ENCODE measurements at places on chromosomes 2 and 18.

GRCh38 chr18:1094409-1094808 lies 189.7 kb downstream of the ADCYAP1 start:
- peak; percentile 45 for DNase-seq

- no peak for DNase-seq
Measured at GRCh38 chr18:55343396-55344073, 244.5 kb downstream of the TCF4 start.

DNA sequence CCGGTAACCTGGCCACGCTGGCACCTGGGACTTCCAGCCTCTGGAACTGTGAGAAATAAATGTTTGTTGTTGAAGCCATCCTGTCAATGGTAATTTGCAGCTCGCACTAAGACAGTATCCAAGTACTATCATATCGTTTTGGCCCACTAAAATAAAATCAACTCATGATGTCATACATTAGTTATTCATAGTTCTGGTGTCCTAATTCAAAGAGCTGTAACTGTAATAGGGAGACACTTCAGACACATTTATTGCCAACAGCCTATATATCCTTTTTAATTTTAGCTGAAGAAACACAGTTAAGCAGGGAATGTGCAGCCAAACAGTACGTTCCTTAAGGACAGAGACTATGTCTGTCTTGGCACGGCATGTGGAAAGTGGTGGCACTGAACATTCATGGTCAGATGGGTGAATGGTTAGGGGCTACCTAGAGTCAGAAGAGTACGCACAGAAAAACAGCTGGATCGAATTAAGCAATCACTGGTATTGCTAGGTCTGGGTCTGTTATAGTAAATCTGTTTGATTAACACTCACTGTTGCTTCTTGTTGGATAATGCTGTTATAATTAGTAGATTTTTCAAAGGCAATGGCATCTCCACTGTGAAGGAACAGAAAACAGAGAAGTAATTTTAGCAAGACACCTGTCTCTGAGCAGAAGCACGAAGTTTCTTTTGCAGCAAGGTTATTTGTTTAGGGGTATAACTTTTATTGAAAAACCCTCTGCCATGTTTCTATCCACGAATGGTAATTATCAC lies 41.3 kb upstream of the CREG2 start:
- no peak for DNase-seq

DNA sequence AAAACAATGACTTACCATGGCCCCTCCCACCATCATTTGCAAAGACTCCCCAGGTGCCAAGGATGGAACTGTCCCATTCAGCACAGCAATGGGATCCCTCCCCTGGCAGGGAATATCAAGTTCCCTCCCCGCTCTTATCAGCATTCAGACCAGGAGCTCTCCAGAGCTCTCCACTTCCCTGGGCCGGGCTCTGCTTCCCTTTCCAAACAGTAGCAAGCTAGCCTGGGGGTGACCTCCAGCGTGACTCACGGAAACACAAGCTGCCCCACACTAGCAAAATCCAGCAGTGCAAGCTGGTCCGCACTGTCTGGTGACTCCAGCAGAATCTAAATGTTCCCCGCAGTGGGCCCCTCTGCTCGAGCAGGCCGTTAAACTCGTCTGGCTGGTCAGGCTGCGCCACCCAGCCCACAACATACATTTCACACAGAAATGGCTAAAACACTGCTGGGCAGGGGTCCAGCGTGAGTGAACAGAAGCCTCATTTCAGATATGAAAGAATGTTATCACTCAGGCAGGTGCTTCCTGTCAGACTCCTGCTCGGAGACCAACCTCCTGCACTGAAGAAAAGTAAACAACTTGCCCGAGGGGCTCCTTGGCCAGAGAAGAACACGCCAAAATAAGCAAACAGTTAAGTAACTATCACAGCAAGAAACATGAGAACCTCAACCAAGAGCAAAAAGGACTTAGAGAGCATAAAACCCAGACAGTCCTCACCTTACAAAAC lies 33.9 kb downstream of the STAT1 start:
- peak; percentile 86 for DNase-seq

DNA sequence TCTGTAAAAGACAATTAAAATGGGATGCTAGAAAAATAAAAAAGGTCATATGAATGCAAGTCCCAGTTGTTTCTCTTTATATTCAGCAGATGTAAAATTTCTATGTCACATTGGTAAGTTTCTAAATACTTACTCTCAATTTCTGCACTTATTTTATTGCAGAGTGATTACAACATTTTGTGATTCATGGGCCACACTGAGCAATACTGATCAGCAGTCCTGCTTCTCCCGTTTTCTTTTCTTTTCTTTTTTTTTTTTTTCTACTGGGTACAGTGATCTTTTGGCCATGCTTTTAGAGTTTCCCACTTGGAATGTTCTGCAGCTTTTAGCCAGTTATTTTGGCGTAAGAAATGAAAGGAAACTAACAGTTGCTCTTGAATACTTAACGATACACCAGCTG lies 38.8 kb downstream of the LIMS1 start:
- DNase-seq, result no peak

- DNase-seq, result no peak
Measured at GRCh38 chr2:240146627-240147278, 6.3 kb upstream of the OTOS start.

GRCh38 chr2:73255007-73255644 lies 21.0 kb downstream of the CCT7 start:
- no peak for DNase-seq

DNA sequence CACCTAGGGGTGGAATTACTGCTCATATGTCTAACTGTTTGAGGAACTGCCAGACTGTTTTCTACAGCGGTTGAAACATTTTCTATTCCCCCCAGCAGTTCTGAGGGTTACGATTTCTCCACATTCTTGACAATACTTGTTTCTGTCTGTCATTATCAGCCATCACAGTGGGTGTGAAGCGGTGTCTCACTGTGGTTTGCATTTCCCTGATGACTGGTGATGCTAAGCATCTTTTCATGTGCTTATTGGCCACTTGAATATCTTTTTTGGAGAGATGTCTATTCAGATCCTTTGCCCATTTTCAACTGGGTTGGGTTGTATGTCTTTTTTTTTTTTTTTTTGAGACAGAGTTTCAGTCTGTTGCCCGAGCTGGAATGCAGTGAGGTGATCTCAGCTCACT lies 63.0 kb downstream of the ADNP2 start:
- no peak for DNase-seq

All from non-pigmented ciliary epithelial cell (primary cell).